ENCODE measurements at places on chromosomes 1 and 21.

- peak; percentile 91 for DNase-seq
Measured at GRCh38 chr1:11802973-11803885, 2.5 kb downstream of the MTHFR start.

- no peak for DNase-seq
Measured at GRCh38 chr1:109356915-109357314, 40.8 kb downstream of the SORT1 start.

- no peak for DNase-seq
Measured at GRCh38 chr1:242057745-242058115, 58.8 kb upstream of the MAP1LC3C start.

DNA sequence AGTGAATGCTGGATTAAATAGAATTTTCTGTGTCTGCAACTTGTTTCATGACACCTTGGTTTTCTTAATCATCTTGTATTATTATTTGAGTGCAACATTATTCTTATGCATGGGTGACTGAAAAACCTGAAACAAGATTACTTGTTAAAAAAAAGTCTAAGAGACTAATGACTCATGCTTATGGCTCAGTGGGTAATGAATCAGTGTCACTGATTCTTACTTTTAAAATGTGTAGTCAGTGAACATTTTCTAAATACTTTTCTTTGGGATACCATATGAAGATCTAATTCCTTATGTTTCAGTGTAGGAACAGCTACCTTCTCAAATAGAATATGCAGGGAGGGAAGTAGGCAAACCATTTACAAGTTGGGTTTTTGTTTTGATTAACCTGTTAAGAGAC is 65.5 kb downstream of the PRKAA2 start:
- no peak for DNase-seq

- no peak for DNase-seq
Measured at GRCh38 chr1:115506924-115507589, 134.7 kb upstream of the VANGL1 start.

DNA sequence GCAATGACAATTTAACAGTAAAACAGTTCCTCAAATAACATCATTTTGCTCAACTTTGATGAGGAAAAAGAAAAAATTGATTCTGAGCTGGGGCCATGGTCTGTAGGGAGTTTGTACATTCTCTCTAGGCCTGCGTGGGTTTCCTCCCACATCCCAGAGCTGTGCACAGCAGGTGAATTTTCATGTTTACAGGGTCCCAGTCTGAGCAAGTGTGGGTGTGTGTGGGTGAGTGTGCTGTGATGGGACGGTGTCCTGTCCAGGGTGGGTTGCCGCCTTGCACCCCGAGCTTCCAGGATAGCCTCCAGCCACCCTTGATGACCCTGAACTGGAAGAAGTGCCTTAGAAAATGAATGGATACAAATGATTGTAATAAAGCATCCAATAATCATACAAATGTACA is 75.6 kb upstream of the BCL10 start:
- DNase-seq: no peak

GRCh38 chr1:39082010-39082799 is 56.1 kb downstream of the NDUFS5 start:
- DNase-seq: no peak

DNA sequence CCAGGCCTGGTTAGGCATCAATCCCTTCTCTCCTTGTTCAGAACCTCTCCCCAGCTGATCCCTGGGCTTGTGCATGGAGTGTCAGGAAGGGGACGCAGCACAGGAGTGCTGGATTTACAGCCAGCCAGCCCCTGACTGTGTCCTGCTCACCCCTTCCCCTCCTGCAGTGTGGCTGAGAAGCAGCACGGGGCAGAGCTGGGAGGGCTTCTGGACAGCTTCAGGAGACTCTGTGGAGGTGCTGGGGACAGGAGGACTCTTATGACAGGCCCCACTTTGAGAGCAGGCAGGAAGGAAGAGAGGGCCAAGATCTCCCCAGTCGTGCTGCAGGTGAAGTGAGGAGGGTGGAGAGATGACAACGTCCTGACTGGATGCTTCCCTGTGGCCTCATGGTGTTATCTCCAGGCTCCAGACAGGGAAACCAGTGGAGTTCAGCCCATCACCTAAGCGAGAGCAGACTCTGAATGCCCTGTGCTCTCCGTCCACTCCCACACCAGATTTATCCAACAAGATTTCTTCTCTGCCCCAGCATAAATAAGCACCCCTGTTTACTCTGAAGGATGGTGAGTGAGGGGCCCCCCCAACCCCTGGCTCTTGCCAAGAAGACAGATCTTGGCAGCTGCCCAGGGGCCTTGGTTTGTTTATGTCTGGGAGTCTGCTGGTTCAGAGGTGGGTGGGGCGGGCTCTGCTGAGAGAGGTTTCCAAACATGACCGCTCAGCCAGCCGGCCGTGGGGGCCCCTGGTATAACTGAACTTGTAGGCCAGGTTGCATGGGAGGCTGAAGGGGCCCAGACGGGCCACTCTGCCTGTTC is 21.3 kb downstream of the TMCC2 start:
- no peak for DNase-seq

Data from activated CD8-positive, alpha-beta T cell treated with anti-CD3 and anti-CD28 coated beads, Interleukin-2, amount 10 ng/mL, durations not matched to agents 7 days and 5 days (primary cell).